ENCODE measurements at places on chromosomes 7 and 10.

DNA sequence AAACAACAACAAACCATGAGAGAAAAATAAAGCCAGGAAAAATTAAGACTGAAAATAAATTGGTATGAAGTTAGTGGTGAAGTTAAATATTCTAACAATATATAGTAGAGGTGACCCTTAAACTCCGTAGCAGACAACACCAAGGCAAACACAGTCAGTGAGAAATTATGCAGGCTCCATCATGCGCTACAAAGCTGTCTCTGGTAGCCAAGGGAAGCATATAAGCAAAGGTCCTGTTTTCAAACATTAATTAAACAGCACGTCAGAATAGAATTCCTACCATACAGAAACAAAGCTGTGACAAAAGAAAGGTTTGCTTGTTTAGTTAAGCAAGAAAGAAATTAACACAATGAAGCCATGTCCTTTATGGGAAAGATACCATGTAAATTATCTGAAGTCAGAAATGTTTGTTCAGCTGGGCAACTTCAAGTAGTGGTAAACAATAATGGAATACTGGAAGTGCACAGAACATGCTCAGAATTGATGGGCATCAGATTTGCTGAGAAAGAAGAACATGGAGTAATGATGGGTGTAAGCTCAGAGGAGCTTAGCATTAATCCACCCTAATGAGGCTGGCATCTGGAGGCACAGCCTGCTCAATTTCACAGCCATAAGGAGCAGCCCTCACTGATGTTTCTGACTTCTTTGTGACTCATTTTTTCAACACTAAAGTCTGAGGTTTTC, 75.7 kb downstream of the IGF2BP3 start:
- DNase-seq, result no peak

DNA sequence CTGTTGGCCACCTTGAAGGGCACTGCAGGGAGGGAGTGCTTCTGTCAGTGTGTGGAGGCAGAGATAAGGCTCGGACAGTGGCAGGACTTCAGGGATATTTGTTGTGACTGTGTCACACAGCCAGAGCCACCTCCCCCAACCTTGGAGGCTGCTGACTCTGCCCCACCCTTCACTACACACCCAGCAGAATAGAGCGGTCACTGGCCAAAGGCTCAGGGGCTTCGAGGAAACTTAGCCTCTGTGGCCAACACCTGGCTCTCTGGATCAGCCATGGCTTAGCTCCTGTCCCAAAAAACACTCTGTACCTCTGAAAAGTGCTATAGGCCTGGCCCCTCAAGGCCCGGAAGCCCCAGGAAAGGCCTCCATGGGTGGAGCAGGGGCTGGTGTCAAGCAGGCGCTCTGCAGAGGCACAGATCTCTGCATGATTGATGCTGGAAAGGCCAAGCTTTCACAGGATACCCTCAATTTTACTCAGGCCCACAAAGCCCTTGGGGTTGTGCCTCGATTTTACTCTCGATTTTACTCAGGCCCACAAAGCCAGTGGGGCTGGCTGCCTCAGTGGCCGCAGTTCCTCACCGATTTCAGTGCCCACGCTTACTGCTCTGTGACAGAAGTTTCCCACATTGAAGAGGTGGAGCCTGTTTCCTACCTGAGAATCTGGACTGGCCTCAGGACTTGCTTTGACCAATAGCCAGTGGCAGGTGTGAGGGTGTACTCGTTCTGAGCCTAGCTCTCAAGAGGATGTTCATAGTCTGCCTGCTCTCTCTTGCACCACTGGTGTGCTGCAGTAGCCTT, 113.2 kb upstream of the GPR26 start:
- no peak for DNase-seq

- DNase-seq, result no peak
These were observed 12.5 kb upstream of the SRGN start for GRCh38 chr10:69075431-69075830.

DNA sequence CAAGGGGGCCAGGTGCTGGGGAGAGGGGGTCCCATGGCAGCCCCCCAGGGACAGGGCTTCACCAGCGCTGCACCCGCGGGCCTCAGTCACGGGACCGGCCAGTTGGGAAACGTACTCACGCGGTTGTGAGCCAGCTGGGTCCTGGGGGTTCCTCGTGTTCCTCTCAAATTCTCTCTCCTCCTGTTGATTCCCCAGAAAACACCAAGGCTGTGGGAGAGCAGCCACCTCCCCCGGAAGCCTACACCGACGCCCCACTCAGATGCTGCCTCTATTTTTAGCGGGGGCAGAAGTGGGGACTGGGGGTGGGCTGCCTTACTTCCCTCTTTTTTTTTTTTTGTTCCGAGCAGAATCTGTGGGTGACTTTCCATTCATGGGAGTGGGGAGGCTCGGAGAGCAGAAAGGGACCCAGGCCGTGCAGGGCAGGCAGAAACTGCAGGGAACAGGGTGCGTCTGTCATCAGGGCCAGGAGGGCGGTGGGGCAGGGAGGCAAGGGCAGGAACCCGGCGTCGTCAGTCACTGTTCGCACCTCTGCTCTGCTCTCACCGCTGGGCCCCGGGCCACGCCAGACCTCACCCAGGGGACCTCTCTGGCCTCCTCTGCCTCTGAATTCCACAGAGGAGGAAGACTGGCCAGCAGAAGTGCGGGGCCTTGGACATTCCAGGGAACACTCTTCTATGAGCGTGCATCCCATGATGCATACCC, 63.1 kb downstream of the CARD11 start:
- peak; percentile 1 for DNase-seq

DNA sequence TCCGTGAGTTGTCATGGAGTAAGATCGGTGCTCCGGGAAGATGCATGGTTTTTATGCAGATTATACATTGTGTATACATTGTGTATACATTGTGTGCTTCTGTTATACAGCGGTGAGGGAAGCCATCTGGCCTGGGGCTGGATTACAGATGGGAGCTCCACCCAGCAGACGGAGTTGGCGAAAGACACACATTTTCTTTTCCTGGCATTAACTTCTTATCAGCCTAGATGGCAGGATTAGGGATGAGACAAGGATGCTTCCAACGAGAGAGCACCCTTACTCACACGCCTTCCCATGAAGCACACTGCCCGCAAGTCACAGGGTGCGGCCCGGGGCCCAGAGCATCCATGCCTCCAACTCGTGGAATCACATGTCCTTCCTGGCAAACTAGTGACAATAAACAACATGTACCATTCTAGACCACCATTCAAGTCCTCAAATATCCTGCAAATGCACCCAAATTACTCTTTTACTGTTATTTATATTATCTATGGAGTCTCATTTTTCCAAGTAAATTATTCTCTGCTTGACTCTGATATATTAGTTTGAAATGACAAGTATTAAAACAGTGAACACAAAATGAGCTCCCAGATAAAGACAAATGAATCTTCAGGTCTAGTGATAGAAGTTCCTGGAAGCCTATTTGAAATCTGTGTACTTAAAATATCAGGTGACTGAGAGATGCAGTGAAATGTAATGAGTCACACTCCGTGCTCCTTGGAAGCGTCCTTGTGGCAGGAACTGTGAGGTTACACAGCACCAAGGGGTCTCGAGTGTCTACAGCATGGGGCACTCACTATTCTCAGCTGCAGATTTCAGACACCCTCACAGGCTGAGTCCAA, 29.8 kb upstream of the PPP2R2D start:
- no peak for DNase-seq

DNA sequence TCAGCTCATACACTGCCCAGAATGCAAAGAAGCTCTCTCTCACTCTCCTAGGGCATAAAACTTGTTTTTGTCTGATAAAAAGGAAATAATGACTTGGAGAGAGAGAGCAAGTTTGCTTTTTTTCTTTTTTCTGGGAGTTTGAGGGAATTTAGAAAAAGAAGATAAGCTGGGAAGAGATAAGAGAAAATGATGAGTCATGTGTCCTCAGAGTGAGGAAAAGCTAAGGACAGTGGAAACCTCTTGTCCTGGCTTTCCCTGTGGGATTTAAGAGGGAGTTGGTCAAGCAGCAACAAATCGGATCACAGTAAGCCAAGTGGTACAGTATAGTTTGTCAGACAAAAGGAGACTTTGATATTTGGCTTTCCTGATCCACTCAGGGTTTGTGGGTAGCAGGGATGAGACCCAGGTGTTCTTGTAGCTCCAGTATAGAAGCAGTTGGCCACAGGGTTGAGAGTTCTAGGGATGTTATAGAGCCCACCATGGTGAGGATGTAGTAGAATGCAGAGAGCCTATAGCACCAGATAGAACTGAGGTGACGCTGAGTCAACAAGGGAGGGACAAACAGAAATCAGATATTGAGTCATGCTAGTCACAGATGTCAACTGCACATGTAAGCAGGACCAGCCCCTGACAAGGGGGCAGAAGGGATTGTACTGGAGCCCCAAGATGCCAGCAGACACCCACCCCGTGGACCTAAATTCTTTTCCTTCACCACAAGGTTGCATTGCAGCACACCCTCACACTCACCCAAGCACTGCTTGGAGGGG, 219.3 kb upstream of the TAC1 start:
- no peak for DNase-seq

DNA sequence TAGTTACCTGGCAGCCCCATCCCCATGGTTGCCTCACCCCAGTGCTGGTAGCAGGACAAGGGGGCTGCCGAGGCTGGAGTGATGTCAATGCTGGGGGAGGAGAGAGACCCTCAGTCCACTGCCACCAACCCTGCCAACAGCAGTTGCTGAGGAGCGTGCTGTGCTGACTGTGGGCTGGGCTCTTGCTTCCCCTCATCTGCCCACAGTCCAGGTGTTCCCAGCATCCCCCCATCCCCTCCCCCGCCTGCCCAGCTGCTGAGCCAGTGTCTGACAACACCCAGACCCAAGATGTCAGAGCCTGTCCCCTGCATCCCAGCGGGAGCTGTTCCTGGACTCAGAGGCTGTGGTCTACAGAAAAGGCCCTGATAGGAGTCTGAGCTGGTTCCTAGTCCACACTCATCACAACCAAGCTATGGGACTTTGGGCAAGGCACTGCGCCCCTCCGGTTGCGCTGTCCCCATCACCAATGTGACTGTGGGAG, 14.6 kb upstream of the PSAP start:
- no peak for DNase-seq

GRCh38 chr10:131933696-131934086, 32.9 kb downstream of the PPP2R2D start:
- no peak for DNase-seq

DNA sequence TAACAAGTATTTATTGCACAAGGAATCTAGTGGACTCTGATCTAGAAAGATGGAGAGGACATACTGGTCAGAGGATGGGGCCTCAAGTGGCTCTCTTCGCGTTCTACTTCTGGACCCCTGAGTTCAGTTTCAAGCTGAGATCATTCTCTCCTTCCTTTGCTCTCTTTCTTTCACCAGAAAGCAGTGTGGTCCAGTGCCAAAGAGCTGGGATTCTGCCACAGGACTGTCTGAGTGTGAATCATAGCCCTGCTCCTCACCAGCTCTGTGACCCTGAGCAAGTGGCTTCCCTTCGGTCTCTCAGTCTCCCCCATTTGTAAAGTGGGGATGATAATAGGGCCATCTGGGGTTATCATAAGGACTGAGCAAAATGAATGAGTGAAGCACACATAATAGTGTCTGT, 715.2 kb downstream of the SUGCT start:
- no peak for DNase-seq

GRCh38 chr7:155021699-155022145, 18.8 kb upstream of the PAXIP1 start:
- DNase-seq, result no peak

DNA sequence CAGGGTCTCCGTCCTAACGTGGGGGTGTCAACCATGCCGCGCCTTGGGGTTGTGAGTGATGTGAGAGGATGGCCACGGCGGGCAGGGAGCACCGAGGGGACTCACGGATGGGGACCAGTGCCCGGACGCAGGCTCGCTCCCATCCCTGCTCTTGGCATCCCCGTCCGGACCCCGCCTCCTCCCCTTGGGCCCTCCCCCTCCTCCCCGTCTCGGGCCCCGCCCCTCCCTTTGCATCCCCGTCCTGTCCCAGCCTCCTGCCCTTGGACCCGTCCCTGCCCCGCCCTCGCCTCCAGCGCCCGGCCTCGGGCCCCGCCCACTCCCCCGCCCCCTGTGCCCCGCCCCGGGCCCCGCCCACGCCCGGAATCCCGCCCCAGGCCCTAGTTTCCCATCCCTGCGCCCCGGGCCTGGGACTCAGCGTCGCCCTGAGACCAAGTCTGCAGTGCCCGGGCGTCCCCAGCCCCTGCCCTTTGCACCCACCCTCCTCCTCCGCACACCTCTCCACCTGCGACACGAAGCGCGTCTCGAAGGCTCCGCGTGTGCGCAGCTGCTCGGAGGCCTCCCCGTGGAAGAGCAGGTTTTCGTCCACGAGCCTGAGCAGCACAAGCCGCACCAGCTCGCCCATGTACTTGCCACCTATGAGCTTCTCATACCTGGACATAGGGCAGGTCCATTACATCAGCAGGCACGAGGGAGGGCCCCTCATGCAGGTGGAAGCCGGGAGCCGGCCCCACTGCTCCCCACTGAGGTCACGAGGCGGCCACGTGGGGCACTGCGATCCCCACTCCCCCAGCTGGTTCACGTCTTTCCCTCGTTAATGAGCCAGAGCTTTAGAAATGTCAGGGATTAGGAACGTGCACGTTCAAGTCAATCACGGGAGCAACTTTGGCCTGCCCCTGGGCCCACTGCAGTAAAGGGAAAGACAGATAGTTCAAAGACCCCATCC, 5.1 kb upstream of the MYL7 start:
- DNase-seq, result peak; percentile 85

GRCh38 chr10:2881720-2882620, 185.4 kb upstream of the PFKP start:
- DNase-seq, result no peak

- no peak for DNase-seq
These were observed 23.4 kb downstream of the CAMK2G start for GRCh38 chr10:73850863-73851461.

- peak; percentile 58 for DNase-seq
These were observed 5.0 kb downstream of the MYO1G start for GRCh38 chr7:44973610-44974401.

All from head of caudate nucleus (tissue), 42 donors.